Stimulated activated CD8-positive, alpha-beta memory T cell treated with anti-CD3 and anti-CD28 coated beads, Interleukin-4, amount 100 ng/mL, for 1 hour (primary cell): ENCODE measurements at places on chromosomes 4 and X.

DNA sequence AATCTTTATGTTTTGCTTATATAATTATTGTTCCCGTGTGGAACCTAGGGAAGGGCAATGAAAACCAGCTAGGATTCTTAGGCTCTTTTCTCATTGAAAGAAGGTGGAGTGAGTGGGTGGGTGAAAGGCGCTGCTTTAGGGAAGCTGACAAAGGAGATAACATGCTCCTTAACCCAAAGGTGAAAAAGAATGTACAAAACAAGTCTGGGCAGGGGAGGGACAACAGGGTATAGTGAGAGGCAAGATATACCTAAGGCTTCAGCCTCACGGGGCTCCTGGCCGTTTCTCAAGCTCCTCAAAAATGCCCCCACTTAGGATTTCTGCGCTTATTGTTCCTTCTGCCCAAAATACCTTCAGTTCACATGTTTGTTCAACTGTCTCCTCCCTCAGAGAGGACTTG lies 1.8 kb downstream of the SH2D1A start:
- DNase-seq, result no peak

DNA sequence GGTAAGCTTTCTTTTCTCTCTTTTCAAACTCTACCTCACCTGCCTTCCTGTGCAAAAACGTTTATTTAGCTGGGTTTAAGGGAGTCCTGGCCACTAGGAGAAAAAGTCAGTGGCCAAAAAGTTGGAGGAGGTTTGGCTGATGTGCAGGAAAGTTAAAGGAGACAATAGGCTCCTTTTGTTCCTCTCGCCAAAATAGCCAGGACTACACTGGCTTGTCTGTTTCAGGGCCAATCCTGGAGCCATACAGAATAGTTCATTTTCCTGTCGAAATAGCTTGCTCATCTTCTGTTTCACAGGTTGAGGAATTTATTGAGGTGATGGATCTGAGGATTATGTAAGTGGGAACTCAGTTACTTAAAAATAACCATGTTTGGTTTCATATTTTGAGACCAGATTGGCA lies 423 bp downstream of the HEPH start:
- no peak for DNase-seq

- DNase-seq, result no peak
Measured at GRCh38 chrX:18983666-18984380, at the start of gene PHKA2. PHKA2 (minus strand) TSS chrX:18984114; CDS start chrX:18983932, 182 bp downstream.

DNA sequence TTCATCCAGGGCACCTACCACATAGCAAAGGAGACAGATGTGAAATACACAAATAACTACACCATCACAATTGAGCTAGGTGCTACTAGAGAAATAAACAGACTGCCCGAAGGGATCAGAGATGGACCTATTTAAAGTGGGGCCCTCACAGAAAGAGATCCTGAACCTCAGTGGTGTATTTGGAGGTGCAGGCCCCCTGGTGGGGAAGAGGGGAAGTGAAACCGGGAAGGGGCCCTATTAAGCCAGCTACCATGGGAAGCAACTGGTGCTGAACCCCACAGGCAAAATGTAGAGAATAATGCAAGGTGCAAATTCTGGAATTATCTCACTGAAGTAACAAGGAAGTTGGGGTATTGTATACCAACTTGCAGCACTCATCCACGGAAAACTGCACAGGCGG lies 78.6 kb upstream of the FAM9A start:
- DNase-seq, result no peak

GRCh38 chr4:55033296-55033695 lies 92.1 kb downstream of the KDR start:
- DNase-seq, result no peak

GRCh38 chrX:154419189-154419588 lies 7.8 kb downstream of the TAFAZZIN start:
- no peak for DNase-seq

DNA sequence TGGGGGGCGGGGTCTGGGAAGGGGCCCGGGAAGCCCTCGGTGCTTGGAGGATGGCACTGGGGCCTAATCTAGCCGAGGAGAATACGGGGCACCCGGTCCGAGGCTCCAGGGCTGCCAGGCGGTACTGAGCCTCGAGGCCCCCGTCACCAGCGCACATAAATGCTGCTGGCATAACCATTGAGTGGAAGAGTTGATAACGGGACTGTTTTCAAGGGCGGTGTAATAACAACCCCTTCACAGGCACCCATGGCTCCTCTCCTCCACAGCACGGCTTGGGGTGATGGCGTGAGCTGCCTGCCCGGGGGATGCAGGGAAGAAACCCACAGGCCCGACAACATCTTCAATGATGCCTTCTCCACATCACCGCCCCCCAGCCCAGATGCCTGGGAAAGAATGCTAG lies 130.7 kb downstream of the FAM53A start:
- no peak for DNase-seq

GRCh38 chr4:185755451-185755850 lies 56.5 kb downstream of the SORBS2 start:
- DNase-seq, result no peak

GRCh38 chrX:78746496-78746895 lies 1.0 kb upstream of the LPAR4 start:
- DNase-seq, result no peak

- DNase-seq, result no peak
Measured at GRCh38 chr4:187493661-187494060, 501.9 kb upstream of the ZFP42 start.

GRCh38 chr4:3747581-3747904 lies 18.6 kb upstream of the ADRA2C start:
- no peak for DNase-seq

GRCh38 chrX:100606753-100607152 lies 22.0 kb downstream of the TNMD start:
- DNase-seq, result no peak

- DNase-seq, result no peak
Measured at GRCh38 chr4:2295500-2295899, 33.6 kb upstream of the MXD4 start.

DNA sequence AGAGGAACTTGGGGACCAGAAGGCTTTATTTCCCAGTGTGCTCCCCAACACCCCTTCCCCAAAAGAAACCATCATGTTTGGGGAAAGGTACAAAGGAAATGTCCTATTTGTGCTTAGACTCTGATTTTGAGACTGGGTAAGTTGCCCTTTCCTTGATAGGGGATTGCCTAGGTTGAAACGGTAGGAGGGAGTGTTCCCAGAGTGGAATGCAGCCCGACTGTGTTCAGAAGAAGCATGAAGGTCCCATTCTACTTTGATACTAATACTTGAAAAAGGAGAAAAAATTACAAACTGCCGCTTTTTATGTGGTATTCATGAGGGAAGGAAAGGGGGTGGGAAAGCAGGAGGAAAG lies 32.4 kb upstream of the TMEM131L start:
- DNase-seq, result no peak

GRCh38 chr4:1058198-1058996 lies 47.0 kb downstream of the FGFRL1 start:
- no peak for DNase-seq

- no peak for DNase-seq
Measured at GRCh38 chrX:133290076-133290475, 71.9 kb upstream of the TFDP3 start.

GRCh38 chrX:155108427-155108826 lies 37.1 kb downstream of the BRCC3 start:
- DNase-seq, result no peak

GRCh38 chrX:13669246-13669737 lies 16.4 kb downstream of the TCEANC start:
- DNase-seq, result no peak

DNA sequence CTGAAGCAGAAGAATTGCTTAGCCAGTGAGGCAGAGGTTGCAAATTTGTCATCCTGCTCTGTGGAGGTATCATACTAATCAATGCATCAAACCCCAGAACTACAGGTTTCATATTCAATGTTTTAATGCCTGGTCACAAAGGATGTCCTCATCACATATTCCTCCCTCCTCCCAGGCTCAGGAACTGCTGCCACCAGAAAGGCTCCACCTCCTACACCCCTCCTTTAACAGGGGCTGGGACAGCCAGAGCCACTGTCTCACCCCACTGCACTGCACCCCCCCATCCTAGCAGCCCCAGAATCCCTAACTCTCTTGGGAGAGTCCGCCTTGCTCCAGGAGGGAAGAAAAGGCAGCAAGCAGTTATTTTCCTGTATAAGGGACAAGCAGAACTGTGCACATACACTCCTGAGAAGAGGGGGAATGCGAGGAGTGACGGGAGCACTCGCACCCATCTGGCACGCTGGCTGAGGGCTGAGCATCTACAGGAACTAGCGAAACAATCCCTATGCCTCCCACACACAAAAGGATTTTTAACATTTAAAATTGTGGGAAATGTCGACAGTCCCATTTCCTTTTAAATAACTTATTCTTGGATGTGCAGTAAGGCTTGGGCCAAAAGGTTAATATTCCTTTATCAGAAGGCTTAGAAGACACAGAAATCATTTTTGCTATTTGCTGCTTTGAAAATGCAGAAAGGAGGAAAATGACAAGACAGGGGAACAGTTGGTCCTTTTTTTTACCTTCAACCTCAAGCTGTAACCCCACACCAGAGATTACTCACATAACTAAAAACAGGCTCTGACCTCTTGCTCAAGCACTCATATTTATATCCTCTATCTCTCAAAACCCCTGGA lies 27.8 kb downstream of the CD99L2 start:
- DNase-seq, result no peak

DNA sequence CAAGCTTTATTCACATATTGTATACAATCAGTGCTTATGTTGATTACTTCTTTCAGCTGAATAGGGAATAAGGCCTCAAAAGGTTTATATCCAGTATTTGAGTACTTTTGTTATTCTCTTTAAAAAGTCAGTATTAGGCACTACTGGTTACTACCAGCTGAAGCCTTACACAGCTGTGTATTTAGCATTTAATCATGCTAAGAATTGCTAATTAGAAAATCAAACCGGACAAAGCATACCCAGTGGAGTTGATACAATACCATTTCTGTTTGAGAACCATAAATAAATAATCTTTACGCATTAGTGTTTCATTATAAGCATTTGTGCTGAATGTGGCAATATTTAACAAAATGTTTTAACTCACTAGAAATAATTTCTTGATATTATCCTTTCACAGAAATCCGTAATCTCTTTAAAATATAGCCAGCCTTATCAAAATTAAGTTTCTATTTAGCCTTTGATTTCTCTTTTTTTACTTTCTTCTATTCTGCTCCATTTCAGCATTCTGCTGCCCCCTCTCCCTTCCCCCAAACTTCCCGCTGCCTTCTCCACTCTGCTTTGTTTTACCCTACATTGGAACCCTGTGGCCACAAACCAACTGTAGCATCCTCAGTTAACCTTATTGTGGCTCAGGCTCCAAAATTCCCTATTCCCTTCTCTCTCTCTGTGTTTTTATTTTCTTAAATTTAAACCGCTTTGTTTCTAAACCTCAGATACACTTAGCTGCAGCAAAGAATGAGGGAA lies 37.8 kb downstream of the UGT8 start:
- DNase-seq, result no peak

DNA sequence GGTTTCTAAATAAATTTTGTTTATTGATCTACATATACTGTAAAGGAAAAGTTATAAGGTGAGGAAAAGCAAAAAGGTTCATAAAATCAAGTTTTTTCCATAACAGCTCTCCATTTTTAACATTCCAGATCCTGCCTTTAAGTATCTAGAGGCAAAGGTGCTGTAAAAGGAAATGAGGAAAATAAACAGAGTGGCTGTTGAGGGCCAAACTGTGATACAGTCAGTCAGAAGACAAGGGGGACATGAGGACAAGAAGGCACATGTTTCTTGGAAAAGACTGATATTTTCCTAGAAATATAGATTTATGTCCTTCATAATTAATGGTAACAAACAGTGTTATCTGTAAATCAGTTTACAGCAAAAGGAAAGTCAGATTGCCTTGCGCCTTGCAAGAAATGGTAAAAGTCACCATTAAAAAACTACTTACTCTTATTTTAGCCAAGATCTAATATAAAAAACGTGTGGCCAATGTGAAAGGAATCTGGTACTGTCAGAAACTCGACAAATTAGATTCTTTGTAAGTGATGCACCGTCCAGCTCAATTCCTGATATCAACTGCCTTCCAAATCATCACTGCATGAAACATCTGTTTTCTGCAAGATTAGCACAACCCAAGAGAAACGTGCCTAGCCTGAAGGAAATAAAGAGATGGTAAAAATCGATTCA lies 34.0 kb upstream of the VEGFD start:
- DNase-seq, result no peak

- DNase-seq, result no peak
Measured at GRCh38 chrX:45322820-45323219, 122.1 kb upstream of the DIPK2B start.

DNA sequence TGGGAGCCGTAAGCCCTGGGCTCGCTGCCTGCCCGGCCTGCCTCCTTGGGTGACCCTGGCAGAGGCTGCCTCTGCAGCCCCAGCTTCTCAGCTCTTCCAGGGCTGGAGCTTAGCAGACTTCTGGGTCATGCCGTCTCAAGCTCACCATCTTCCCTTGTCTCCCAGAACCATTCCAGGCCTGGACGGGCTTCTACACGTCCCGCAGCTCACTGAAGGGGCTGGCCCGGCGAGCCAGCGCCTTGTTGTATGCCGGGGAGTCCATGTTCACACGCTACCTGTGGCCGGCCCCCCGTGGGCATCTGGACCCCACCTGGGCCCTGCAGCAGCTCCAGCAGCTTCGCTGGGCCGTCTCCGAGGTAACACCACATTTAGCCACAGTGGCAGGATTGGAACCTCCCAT lies 22.0 kb downstream of the MAN2B2 start:
- DNase-seq, result no peak

- DNase-seq, result no peak
Measured at GRCh38 chr4:168131196-168131595, 38.9 kb downstream of the ANXA10 start.

DNA sequence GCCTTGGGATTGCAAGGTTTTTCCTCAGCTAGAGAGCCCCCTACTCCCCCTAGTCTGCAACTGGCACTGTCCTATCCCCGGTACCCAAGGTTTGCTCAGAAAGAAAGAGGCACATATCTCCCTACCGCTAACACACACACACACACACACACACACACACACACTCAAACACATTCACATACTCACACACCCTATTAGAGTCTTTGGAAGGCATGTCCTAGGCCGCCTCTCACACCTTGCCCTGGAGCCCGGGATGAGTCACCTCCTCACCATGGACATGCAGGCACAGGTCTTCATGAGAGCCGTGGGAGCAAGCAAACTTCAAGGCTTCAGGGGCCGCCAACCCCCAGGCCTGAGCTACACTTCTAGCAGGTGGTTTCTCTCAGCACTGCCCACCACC lies 49.2 kb downstream of the PJA1 start:
- DNase-seq, result no peak

GRCh38 chr4:102404431-102404969 lies 59.2 kb upstream of the SLC39A8 start:
- DNase-seq, result no peak

DNA sequence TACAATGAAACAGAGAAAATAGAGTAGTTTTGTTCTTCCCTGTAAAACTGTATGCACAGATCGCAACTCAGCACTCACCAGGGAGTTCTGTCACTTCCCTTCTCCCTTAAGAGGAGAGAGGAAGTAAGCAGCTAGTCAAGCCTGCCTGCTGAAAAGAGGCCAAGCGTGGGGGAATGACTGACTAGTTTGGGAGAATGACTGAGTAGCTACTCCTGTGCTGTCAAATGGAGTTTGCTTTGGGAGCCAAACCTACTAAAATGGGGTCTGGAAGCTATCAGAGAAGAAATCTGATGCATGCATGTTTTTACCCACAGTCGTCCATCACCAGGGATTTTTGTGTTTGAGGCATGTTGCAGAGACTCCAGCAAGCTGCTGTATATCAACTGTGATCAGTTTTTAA lies 54.6 kb upstream of the LHFPL1 start:
- no peak for DNase-seq
